WTC11 (cell line): ENCODE measurements at places on chromosomes 6 and 20.

- no peak for DNase-seq
Observed at GRCh38 chr6:118542184-118542952, 5.7 kb upstream of the PLN start.

- peak; percentile 89 for DNase-seq
Observed at GRCh38 chr6:15248451-15249370, 2.8 kb downstream of the JARID2 start.

GRCh38 chr6:155880900-155881299 is 425.3 kb upstream of the NOX3 start:
- no peak for DNase-seq

DNA sequence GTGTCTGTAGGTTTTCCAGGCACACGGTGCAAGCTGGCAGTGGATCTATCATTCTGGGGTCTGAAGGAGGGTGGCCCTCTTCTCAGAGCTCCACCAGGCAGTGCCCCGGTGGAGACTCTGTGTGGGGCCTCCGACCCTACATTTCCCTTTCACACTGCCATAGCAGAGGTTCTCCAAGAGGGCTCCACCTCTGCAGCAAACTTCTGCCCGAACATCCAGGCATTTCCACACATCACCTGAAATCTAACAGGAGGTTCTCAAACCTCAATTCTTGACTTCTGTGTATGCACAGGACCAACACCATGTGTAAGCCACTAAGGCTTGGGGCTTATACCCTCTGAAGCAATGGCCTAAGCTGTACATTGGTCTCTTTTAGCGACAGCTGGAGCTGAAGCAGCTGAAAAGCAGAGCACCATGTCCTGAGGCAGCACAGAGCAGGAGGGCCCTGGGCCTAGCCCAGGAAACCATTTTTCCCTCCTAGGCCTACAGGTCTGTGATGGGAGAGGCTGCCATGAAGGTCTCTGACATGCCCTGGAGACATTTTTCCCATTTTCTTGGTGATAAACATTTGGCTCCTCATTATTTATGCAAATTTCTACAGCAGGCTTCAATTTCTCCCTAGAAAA is 253.3 kb downstream of the ERMARD start:
- no peak for DNase-seq

GRCh38 chr6:166460473-166461437 is 78.0 kb upstream of the MPC1 start:
- no peak for DNase-seq

GRCh38 chr20:59352541-59352940 is 52.1 kb downstream of the EDN3 start:
- DNase-seq = no peak

- no peak for DNase-seq
Observed at GRCh38 chr6:2855061-2855519, 13.4 kb upstream of the SERPINB1 start.

GRCh38 chr6:51024126-51024525 is 205.5 kb downstream of the TFAP2B start:
- no peak for DNase-seq

DNA sequence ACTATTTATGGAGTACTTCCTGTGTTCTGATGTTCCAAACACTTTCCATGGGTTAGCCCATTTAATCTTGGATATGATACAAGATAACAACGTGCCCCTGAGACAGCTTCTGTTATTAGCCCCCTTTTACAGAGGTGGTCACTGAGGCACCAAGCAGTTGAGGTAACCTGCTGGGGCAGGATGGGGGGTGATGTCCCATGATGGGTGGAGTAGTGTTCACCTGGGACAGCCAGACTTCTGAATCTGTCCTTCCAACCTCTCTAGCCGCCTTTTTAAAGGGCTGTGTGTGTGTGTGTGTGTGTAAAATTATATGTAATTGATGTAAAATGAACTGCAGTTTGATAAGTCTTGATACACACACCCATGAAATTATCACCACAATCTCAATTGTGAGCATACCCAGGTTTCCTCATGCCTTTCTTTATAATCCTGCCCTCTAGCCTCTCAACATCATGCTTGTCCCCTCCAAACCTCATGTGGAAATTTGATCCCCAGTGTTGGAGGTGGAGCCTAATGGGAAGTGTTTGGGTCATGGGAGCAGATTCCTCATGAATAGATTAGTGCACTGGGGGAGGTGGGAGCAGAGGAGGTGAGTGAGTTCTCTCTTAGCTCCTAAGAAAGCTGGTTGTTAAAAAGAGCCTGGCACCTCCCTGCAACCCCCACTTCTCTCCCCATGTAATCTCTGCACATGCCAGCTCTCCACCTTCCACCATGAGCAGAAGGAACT is 39.2 kb downstream of the PLAGL2 start:
- DNase-seq = peak; percentile 31

- no peak for DNase-seq
Observed at GRCh38 chr6:119612911-119613381, 263.4 kb upstream of the MAN1A1 start.

DNA sequence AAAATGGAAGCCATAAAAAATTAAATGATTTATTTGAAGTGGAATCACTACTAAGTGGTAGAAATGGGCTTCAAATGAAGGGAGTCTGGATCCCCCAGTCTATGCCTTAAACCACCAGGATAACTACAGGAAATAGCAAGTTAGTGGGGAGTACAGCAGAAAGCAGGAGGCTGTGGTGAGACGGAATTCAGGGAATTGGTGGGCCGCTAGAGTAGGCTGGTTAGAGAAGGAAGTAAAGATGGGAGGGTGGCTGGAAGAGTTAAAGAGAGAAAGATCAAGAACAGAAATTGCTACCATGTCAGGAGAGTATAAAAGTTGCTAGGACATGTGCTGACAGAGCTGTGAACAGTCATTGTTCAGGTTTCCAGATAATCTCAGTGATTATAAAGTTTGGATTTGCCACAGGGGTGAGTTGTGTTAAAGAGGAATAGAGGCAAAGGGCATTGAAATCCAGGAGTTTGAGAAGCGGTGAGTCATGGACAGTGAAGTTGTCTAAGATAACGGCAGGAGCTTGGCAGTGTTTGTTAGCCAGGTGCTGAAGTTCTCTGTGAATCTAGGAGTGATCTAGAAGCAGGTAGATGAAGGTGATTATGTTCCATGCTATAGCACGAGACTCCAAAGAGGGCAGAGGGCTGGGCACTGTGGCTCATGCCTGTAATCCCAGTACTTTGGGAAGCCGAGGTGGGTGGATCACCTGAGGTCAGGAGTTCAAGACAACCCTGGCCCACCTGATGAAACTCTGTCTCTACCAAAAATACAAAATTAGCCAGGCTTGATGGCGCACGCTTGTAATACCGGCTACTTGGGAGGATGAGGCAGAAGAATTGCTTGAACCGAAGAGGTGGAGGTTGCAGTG is 13.7 kb upstream of the HINT3 start:
- DNase-seq = no peak

- no peak for DNase-seq
Observed at GRCh38 chr6:14450133-14450504, 332.5 kb downstream of the CD83 start.

DNA sequence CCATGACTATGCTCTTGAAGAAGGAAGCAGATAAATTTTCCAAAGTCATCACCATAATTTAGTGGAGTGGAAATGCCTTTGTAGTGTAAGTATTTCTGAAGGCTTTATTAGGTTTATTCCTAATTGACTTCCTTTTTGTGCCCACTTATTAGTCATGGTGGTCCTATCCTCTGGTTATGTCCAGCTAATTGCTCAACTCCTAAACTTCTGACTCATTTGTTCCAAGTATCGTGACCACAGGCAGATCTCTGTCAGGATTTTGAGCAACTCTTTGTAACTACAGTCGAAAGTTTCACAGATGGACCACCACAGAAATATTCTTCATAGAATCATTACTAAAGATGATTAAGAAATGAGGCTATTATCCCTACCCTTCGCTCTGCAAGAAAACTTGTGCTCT is 315.6 kb upstream of the PTCHD4 start:
- DNase-seq = no peak

- no peak for DNase-seq
Observed at GRCh38 chr6:157708239-157708638, 114.8 kb upstream of the SNX9 start.

DNA sequence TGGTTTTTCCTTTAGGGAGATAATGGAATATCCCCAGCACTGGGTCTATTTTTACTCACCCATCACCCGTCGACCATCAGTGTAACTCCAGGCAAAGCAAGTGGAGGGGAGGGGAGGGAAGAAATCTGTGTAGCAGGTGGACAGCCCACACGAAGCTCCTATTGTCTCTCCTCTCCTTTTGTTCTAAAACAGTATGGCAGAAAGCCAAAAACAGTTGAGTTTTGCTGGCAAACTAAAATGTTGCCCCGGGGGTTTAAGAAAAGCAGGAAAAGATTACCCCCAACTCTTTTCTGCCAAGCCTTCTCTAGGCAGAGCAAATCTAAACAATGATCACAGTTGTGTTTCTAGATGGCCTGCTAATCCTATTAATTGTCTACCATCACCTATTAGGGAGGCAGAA is 89.7 kb downstream of the PREP start:
- DNase-seq = no peak

- no peak for DNase-seq
Observed at GRCh38 chr20:19648024-19648423, 110.0 kb upstream of the RIN2 start.

DNA sequence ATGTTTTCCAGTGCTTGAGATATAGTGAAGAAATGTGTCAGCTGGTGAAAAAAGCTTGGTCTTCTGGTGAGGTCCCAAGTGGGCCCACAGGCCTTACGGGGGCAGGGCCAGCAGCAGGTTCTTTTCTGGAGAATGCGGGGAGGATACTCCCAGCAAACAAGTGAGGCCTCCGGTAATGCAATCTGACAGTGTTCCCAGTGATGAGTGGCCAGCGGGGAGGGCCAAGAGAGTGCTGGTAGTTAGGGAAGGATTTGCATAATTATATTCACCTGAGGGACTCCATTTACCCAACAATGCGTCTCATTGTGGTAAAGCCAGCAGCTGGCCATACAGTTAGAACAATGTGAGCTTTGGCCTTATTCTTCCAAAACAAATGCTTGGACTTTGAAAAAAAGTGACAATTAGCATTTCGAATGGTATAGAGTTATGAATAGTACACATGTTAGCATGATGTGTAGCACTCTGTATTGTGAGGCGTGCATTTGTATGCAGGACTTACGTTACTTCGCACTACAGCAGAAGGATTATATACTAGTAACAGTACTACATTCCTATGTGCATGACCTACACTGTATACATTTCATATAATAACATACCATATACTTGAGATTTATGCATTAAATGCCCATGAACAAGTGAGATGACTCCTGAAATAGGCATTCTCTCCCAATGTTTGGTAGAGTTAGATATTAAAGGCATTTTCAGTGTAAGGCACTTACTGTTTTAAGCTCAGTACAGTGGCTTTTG is 69.8 kb downstream of the MYB start:
- DNase-seq = peak; percentile 57

DNA sequence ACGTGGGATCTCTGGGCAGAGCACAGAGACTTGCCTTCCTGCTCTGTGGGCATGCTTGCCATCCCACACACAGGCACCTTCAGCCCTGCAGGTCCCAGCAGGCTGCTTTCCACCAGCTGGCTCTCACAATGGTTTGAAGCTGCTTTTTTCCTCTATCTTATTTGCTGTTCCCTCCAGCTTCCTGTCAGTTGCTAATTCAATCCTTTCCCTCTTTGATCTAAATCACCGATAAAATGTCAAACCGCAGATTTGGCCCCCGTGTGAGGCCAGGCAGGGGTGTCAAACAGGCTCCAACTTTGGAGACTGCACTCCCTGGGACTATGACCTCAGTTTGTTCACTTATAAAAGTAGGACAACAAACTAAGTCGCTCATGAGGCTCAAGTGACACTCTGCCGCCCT is 40.6 kb upstream of the PCMTD2 start:
- no peak for DNase-seq

- DNase-seq = no peak
Observed at GRCh38 chr6:156946370-156946936, 169.3 kb downstream of the ARID1B start.

DNA sequence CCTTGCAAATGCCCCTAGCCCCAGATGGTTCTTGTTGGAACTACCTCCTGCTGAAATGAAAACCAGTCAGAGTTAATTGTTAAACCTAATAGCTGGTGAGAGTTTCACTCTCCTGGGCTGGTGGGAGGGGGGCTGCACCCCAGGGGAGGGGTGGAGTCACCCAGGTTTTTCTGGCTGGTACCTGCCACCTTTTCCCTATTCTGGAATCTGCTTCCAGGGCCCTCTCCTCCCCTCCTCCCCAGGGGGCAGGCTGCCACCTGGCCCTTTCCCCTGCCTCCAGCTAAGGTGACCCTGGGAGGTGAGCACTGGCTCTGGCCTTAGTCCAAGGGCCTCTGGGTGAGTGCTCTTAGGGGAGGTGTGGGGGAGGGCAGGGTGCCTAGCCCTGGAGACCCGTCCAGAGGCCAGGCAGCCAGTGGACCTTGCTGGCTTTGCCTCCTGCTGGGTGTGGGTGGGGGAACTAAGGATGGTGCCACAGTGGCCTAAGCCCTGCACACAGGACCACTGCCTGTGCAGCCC is 48.8 kb upstream of the EPB41L1 start:
- DNase-seq = no peak

DNA sequence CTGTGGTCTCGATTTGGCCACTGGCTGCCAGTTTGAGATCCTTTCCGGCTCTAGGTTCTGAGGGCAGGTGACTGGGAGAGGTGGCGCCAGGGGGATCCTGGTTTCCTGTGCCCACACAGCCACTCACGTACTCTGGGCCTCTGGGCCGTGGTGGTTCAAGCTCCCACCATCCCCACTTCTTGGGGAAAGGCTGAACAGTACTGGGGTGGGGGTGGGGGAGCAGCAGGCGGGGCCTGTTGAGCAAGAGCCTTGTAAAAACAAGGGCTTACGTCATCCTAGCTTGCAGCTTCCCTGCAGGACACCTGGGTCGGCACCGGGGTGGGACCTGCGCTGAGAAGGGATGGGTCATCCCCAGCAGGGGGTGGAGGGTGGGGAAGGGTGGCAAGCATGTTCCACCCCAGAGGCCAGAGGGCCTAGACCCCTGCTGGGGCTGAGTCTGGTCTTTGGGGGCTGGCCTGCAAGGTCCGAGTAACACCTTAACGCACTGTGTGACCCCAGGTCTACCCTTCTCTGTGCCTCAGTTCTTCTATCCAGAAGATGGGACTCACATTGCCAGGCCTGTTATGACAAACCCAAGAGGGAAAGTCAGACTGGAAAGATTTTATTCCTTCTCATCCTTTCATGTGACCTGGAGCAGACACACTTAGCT is 3.1 kb upstream of the CEBPB start:
- no peak for DNase-seq

GRCh38 chr6:154488802-154489437 is 21.6 kb downstream of the CNKSR3 start:
- no peak for DNase-seq

DNA sequence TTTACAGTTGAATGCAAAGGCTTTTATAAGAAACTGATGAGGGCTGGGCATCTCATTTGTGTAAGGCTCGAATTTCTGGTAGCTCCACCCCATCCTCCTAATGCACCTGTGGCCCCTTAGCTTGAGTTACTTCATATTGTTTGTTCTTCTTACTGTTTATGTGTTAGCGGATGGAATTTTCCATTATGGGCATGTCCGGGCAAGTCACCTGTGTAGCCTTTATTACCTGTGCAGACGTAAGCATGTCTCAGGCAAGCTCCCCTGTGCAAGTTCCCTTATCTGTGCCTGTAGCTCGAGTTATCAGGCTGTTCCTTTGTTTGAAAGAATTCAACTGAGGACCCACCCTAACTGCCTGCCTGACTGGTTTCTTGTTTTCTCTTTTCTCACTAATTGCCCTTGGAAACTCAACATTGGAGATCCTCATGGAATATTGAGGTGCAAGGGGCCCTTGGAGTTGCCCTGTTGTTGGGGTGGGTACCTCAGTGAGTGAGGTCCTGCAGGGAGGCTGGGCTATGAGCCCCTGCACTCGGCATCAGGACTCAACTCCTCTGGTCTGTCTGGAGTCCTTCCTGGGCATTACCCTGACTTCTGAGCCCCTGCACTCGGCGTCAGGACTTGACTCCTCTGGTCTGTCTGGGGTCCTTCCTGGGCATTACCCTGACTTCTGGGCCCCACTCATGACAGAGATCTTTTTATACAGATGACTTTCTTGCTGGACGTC is 207.9 kb upstream of the SULF2 start:
- DNase-seq = no peak
